ENCODE measurements at places on chromosomes 6 and 20.

DNA sequence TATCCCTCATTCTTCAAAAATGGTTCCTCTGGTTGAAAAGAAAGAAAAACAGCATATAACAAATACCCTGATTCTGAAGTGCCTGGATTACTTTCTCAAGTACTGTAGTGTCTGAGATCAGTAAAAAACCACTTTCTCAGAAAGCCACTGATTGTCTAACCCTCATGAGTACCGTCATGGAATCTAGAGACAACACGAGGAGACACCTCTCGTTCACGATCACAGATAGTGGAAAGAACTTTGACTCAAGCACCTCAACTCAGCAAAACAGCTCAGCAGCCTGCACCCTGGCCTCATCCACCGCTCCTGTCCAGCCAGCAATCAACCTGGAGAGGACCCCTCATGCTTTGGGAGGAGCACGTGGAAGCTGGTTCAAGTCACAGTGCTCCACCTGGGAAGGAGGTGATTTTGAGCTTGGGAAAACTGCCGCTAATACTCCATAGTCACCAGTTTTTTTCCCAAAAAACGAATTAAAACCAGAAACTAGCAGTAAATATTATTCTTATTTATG lies 1.0 kb downstream of the SCML4 start:
- DNase-seq = no peak

DNA sequence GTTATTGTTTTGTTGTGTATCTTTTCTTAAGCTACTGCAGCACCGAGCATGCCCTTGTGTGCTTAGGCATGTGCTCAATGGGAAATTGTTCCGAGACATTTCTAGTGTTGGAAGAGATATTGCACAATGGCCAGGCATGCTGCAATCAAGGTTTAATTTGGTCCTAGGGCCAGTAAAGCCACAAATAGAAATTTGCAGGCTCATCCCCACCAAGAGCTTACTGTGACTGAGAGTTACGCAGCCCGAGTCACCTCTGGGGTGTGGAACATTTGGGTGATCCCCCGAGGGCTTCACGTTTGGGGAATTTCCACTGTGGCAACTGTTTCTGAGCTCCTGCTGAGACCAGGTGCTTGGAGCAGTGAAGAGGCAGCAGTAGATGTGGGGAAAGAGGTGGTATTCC lies 65.8 kb downstream of the ADTRP start:
- no peak for DNase-seq

GRCh38 chr20:50580016-50580747 lies 70.0 kb downstream of the PTPN1 start:
- no peak for DNase-seq

DNA sequence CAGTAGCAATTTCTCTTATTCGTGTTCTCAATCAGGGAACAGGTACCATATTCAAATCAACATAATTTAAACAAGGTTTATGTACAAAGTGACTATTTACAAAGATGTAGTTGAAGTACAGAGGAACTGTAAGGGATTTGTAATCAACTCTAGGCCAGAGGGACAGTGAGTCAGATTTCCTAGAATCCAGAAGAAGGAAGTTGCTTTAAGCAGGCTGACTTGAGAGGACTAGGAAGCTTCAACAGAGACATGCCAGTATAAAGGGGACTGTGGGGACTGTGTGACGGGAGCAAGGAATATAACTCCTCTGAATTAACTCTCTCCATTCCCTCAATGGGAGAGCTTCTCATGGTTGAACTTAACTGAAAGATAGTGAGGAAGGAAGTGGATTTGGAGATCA lies 427.4 kb upstream of the JAG1 start:
- no peak for DNase-seq

GRCh38 chr6:36694616-36695015 lies 3.0 kb upstream of the RAB44 start:
- no peak for DNase-seq

DNA sequence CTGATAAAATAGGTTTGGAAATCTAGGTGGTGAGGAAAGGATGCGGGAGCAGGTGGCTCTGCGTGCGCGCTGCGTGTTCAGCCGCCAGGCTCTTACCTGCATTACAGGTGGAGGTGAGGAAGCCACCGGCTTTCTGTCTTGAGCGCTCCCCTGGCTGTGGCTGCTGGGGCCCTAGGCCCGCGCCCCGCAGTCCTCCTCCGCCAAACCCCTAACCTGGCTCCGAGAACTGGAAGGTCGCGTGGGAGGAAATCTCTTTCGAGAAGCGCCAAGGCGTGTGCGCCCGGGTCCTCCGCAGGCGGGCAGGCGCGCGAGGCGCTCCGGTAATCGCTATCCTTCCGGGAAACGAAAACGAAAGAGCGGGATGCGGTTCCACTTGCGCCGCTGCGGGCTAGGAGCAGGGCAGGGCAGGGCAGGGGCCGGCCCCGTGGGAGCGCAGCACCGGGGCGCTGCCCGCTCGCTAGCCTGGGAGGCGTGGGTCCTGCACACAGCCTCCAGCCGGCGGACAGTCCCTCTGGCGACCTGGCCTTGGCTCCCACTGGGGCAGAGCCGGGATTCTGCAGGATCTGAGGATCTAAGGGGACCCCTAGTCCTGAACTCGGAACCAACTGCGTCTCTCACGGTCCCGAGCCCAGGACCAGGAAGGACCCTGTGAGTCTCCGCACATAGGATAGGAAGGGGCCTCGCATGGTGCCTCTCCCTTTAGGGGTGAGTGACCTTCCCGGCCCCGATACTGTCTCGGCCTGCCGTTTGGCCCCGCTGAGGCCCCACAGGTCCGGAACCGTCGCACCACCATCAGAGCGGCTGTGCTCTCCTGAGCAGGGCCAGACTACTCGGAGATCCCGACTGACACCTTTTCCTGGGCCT lies at the start of gene ETV7:
Gene ETV7, minus strand, starts transcription at position 230 of the 864 bp plus-strand sequence. Its CDS starts 128 bp downstream, at position 102.
- DNase-seq = peak; percentile 6

GRCh38 chr6:83867527-83868161 lies 8.2 kb downstream of the CYB5R4 start:
- DNase-seq = no peak

GRCh38 chr20:61497029-61497627 lies 245.1 kb downstream of the CDH4 start:
- DNase-seq = no peak

GRCh38 chr6:72999995-73000394 lies 225.3 kb downstream of the KHDC1L start:
- no peak for DNase-seq
